Left hindlimb (tissue), 1 donor: ENCODE measurements at places on chromosomes 5 and 9.

GRCh38 chr5:14953075-14953607 is 81.6 kb upstream of the ANKH start:
- DNase-seq: no peak

DNA sequence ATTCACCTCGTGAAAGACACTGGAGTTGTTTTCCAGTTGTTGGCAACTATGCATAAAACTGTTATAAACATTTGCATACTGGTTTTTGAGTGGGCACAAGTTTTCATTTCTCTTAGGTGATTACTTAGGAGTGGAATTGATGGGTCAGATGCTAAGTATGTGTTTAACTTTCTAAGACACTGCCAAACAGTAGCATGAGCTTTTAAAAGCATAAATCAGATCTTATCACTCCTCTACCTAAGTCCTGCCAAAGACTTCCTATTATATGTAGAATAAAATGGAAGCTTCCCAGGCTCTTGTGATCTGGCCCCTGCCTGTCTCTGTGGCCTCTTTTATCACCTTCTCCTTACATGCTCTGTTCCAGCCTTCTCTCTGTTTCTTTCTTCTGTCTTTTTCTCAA is 72.6 kb downstream of the SH3RF2 start:
- DNase-seq: no peak

DNA sequence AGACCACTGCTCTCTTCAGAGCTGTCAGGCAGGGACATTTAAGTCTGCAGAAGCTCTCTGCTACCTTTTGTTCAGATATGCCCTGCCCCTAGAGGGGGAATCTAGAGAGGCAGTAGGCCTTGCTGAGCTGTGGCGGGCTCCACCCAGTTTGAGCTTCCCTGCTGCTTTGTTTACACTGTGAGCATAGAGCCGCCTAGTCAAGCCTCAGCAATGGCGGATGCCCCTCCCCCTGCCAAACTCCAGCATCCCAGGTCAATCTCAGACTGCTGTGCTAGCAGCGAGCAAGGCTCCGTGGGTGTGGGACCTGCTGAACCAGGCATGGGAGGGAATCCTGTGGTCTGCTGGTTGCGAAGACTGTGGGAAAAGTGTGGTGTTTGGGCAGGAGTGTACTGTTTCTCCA is 59.9 kb downstream of the CAVIN4 start:
- no peak for DNase-seq

DNA sequence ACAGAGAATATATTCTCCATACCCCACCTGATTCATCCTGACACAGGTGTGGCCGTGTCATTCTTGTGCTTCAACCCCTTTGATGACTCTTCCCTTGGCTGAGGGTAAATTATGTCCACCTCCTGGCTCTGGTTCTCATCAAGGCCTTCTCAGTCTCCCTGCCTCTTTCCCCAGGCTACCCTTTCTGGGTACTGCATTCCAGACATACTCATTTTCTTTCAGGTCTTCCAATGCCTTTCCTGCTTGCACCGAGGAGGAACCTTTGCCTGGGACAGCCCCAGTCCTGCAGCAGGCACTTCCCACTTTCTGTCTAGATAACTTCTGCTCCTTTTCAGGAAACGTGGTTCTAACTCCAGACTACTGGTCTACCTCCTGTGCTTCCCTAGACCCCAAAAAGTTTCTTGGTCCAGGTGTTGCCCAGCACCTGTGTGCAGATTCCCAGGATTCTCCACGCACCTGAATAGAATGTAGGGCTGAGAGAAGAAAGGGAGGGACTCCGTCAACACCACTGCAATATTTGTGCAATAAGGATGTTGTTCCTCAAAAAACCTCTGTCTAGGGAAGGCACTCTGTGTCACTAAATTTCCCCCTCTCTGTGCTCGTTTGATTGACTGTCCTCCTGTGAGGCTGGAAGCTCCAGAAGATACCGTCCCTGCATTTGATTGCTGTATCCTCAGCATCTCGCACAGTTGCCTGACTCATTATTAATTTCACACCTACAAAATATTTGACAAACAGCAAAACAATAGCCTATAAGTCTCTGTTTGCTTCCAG is 255.4 kb upstream of the NFIL3 start:
- no peak for DNase-seq

DNA sequence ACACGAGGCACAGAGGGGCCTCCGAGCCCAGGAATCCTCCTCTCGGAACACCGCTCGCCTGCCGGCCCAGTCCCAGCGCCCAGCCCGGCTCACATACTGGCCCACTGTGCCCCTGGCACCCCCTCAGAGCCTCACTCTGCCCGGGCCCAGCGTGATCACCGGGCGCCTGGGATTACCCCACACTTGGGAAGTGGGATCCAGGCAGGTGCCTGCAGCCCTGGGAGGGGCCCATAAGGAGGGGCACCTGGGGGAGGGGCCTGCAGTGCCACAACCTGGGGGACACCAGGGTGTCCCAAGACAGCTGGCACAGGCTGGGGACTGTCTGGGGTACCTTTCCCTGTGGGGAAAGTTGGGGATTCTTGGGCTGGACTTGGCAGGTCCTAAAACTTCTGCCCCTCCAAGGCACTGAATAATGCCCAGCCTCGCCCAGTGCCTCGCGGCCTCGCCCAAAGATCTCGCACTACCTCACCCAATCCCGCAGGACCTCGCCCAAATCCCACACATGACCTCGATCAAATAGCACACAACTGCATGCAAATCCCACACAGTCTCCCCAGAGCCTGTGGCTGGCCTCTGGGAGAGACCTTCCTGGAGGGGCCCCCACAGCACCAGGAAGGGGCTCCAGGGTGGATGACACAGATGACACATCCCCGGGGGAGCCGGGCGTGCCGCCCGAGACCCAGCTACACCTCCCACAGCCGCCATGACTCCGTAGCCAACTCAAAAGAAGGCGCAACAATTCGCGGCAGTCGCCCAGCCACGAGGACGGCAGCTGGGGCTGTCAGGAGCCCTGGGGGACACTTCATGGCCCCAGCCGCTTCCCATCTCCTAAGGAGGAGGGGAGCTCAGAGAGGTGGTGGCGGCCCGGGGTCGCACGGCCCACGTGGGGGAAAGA is 13.7 kb downstream of the NOTCH1 start:
- DNase-seq: no peak

GRCh38 chr5:95631255-95631958 is 11.5 kb downstream of the GPR150 start:
- no peak for DNase-seq

DNA sequence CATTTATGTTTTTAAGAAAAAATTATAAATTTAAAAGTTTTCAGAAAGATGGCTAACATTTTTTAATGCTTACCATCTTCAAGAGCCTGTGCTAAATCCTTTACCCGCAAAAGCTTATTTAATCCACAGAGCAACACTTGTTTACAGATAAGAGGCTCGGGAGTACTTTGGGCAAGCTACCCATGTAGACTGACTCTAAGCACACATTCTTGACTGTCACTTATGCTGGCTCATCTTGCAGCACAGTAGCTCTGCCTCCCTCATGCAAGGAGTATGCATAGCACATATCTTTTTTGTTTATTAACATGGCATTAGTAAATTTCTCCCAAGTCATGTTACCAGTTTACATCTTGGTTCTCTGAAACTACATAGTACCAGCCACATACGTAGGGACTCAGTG is 14.7 kb downstream of the SH3RF2 start:
- no peak for DNase-seq

DNA sequence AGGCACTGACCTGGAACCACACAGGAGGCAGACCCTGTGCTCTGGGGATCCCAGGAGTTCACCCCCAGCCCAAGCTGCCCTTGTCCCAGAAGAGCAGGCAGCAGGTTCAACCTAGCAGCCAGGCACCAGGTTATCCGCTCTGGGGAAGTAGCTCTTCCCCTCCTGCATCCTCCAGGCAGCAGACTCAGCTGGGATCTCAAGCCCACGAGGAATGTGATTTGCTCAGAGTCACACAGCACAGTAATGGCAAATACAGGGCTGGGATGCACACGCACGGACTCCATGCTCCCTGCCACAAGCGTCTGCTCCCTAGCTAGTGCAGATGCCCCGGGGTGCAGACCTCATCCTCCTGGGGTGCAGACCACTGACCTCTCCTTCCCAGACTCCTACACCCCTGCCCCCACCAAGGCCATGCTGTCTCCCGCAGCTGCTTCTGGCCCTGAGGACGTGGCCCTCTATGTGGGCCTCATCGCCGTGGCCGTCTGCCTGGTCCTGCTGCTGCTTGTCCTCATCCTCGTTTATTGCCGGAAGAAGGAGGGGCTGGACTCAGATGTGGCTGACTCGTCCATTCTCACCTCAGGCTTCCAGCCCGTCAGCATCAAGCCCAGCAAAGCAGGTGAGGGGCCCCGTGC is 25.5 kb downstream of the HK3 start:
- no peak for DNase-seq

DNA sequence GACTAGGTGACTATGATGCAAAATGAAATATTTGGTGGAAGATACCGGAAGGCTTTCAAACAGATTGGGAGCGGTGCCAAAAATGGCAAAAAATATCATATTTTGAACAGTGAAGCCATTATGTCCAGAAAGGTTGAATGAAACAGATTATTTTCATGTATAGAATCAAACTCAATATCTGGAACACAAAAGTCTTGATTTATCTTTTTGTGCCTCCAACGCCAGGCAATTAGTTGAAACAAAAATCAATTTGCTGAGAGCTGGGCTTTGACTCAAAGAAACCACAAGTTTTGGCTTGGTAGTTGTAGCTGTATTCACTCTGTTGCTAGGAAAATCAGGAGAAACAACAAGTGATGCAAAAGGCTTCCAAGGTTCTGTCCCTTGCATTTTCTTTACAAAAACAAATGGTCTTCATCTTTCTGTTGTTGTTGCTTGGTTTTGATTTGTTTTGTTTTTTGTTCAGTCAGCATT is 421.7 kb upstream of the TYRP1 start:
- no peak for DNase-seq

GRCh38 chr5:109690975-109691574 is 1.3 kb downstream of the MAN2A1 start:
- DNase-seq: peak; percentile 84

DNA sequence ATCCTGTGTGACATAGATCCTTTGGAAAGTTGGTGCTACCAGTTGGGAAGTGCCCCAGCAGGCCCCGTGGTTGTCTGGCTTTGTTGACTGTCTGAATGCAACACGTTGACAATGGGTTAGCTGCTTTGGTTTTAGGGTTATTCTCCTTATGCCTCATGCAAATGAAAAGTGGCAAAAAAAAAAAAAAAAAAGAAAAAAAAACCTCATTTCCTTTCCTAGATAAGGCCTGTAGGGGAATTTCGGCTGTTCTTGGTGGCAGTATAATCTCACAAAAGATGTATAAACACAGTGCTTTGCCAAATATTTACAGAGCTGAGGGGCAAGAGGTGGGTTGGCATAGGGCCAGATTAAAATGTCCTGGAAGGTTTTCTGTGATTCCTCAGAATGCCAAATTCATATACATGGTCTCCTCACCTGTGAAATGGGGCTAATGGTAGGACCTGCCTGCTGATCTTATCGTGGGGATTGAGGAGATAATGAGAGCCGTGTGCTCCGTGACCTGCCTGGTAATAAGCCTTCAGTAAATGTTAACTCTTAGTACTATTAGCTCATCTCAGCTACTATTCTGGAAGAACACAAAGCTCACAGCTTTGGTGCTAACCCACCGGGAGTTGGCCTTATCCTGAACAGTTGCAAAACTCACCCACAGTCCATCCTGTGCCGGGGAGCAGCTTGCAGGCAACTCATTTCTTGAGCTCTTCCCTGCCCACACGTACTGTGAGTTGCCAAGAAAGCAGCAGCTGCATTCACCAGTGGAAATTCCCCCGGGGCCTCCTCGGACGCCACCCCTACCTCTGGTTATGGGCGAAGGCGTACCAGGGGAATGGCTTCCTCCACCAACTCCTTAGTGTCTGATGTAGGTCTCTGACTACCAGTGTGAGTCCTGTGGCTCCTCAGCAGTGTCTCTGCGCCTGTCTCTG is 220.3 kb downstream of the NR3C1 start:
- DNase-seq: no peak

GRCh38 chr5:504326-505154 is 19.7 kb downstream of the SLC9A3 start:
- DNase-seq: no peak

- no peak for DNase-seq
Observed at GRCh38 chr9:109972026-109972882, 192.3 kb downstream of the PALM2AKAP2 start.

- no peak for DNase-seq
Observed at GRCh38 chr9:15115702-15116101, 191.3 kb downstream of the TTC39B start.
